ENCODE measurements at places on chromosomes 13 and 19.

- no peak for DNase-seq
Observed at GRCh38 chr19:29873801-29874575, 62.2 kb downstream of the CCNE1 start.

GRCh38 chr19:7602935-7603497 is 7.4 kb downstream of the CAMSAP3 start:
- no peak for DNase-seq

- no peak for DNase-seq
Observed at GRCh38 chr13:24004142-24004899, 107.0 kb upstream of the C1QTNF9B start.

GRCh38 chr19:46618670-46619231 is 6.1 kb downstream of the PTGIR start:
- no peak for DNase-seq

- no peak for DNase-seq
Observed at GRCh38 chr13:29752175-29752574, 98.2 kb downstream of the UBL3 start.

DNA sequence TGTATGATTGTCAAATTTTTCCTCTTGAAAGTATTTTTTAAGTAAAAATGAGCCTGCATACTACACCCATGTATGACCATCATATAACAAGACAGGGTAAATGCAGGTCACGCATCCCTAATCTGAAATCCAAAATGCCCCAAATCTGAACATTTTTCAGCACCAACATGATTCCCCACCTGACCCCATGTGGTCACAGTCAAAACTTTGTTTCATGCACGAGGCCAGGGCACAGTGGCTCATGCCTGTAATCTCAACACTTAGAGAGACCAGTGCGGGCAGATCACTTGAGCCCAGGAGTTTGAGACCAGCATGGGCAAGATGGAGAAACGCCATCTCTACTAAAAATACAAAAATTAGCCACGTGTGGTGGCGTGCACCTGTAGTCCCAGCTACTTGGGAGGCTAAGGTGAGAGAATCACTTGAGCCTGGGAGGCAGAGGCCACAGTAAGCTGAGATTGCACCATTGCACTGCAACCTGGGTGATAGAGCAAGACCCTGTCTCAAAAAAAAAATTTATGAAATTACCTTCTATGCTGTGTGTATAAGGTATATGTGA is 63.7 kb upstream of the NPAS1 start:
- DNase-seq = no peak

GRCh38 chr13:95304453-95304852 is 3.2 kb upstream of the ABCC4 start:
- peak; percentile 28 for DNase-seq

- DNase-seq = no peak
Observed at GRCh38 chr13:103196356-103196755, 130.1 kb upstream of the SLC10A2 start.

- no peak for DNase-seq
Observed at GRCh38 chr13:36090592-36090991, 40.6 kb downstream of the DCLK1 start.

DNA sequence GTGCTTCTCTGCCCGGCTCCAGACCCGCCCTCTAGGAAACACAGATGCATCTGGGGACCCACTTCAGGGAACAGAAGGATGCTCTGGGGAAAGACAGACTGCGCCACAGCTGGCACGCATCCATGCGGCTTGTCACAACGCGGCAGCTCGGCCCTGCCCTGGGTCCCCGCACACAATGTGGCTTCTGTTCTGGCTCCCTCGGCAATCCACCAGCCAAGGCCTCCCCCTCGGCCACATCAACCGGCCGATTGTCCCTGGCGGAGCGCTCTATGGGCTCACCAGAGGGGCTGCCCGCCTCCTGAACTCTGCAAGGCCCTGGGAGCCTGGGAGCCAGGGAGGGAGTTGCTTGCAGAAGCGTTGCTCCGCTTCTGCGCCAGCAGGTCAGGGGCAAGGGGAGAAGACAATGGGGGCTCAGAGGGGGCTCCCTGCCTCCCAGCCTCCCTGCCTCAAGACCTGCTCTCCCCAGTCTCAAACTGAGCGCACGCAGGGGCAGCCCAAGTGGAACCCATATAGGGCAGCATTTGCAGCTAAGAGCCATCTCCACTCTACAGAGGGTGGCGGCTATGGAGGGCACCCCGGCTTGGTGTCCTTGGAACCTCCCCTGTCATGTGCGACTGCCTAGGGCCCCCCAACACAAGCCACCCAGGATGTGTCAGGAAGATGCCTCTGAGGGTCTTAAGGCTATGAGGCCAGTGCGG is 37.9 kb downstream of the MLLT1 start:
- peak; percentile 24 for DNase-seq

- no peak for DNase-seq
Observed at GRCh38 chr19:49065905-49066512, 1.4 kb upstream of the NTF4 start.

DNA sequence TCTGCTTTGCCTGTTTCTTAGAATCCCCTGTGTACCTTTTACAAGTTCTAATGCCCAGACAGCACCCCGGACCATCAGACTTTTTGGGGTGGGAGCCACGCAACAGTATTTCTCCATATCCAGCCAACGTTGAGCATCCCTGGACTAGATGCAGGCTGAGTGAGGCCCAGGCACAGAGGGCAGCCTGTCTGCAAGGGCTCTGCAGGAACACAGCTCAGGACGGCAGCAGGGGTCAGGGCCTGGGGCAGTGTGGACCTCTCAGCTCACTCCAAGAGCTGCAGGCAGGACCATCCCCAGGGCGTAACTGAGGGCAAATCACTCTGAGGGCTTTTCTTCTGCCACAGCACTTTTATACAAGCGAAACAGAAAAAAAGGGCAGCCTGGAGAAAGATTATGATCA is 95.8 kb downstream of the DNAJC15 start:
- no peak for DNase-seq

GRCh38 chr19:1084024-1084868 is 10.9 kb downstream of the POLR2E start:
- DNase-seq = no peak

DNA sequence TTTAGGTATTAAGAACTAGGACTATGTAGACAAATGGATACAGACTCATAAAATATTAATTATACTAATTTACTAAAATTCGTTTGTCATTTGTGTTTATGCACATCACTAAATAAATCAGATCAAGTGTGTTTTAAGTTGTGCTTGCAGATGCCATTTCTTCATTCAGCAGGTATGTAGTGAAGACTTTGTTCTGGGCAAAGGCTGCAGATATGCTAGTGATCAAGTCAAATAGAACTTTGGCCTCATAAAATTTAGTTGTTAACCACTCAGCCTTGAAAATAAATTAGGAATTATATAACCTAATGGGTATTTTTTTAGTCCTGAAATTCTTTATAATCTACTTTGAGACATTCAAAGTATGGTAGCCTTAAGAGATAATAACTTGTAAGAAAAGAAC is 80.4 kb upstream of the TRPC4 start:
- DNase-seq = peak; percentile 63

GRCh38 chr19:8311461-8312260 is 3.5 kb upstream of the CD320 start:
- DNase-seq = no peak

DNA sequence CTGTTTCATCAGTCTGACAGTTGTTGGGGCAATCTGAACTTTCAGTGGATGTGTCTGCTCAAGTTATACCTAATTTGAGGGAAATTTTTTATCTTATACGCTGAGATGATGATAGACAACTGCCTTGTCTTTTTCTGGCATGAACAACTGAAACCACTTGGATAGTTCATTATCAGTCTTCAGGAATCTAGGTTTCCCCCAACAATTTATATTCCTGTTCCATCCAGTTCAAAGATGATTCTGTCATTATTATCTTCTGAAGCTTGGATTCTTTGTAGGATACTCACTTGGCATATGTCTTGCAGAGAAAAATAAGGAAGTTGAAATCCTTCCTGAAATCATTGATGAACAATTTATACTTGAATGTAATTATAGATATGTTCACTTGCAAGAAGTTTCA is 193.7 kb downstream of the LMO7 start:
- no peak for DNase-seq

GRCh38 chr13:36068566-36068965 is 62.6 kb downstream of the DCLK1 start:
- DNase-seq = no peak

GRCh38 chr13:57666131-57666953 is 34.8 kb downstream of the PCDH17 start:
- DNase-seq = no peak

GRCh38 chr13:51770681-51771417 is 33.1 kb downstream of the DHRS12 start:
- no peak for DNase-seq

DNA sequence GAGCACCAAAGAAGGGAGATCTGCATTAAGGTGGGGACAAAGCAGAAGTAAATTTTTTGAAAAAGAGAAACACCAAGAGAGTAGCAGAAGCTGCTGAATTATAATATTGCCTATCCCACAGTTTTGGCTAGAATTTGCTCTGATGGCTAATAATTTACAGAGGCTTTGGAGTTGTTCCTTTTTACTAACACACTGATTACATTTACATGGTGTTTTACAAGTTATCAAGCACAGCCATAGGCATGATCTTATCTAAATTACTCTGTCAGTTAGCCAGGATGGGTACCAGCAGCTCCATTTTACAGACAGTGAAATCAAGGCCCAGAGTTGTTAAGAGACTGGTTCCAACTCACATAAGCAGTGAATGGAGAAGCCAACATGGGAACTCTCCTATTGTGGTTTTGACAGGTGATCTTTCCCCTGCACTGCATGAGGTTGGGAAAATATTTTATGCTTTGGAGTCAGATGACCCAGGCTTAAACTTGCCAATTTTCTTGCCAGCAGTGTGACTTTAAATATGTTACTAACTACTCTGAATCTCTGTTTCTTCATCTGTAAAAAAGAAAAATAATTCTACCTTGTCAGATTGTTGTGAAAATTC is 33.5 kb upstream of the ESD start:
- no peak for DNase-seq

DNA sequence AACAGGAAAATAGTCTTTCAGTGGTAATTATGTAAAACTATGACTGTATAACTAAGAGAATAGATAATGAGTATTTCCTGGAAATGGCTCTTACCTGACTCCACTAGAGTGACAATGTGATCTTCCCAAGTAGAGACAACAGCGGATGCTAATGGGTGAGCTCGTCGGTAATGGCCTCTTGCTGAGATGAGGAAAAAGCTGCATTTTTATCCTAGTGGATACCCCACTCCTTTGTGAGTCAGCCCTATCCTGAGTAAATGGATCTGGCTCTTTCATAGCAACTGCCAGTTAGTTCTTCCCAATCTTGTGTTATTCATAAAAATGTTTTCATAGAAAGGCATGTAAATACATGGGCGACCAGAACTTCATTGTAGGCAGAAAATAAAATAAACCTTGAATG is 299.5 kb downstream of the NALCN start:
- DNase-seq = no peak

DNA sequence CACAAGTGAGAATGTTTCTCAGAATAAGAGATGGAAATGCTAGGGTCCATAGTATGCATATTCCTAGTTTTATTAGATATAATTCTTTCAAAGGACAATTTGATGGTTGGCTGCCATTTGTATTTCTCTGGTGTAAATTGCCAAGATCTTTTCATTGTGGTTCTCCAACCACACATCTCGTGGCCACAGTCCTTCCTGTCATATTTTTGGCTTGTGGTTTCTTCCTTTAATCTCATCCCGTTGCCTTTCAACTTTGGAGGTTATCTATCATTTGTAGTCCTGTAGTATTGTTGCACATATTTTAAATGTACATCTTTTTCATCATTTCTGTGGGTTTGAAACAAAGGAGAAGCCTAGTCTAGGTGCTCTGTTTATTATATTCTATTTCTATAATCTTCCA is 61.2 kb downstream of the WASF3 start:
- DNase-seq = no peak

- DNase-seq = no peak
Observed at GRCh38 chr19:31356587-31357314, 7.5 kb upstream of the TSHZ3 start.

DNA sequence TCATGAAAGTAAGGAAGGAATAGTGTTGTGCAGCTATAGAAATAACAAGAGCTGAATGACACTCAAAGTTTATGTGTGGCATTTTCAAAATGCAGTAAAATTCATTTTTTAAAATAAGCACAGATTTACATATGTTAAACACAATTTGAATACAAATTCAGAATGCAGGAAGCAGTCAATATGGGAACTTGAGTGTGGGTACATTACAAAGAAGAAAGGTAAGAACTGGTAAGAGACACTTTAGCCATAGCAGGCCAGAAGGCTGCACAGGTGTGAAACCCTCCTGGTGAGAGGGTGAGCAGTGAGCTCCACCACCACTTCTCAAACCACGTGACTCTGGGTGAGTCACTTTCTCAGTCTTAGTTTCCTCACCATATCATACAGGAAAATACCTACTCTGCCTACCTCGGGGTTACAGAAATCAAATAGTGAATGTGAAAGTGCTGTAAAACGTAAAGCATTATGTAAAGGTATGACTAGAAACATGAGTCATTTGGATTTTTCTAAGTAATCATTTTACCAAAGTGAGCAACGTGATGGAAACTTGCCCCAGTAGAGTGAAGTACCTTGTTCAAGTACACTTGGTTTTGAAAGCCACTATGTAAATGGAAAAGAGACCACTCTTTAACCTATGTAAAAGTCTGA is 40.5 kb downstream of the USP12 start:
- DNase-seq = no peak

DNA sequence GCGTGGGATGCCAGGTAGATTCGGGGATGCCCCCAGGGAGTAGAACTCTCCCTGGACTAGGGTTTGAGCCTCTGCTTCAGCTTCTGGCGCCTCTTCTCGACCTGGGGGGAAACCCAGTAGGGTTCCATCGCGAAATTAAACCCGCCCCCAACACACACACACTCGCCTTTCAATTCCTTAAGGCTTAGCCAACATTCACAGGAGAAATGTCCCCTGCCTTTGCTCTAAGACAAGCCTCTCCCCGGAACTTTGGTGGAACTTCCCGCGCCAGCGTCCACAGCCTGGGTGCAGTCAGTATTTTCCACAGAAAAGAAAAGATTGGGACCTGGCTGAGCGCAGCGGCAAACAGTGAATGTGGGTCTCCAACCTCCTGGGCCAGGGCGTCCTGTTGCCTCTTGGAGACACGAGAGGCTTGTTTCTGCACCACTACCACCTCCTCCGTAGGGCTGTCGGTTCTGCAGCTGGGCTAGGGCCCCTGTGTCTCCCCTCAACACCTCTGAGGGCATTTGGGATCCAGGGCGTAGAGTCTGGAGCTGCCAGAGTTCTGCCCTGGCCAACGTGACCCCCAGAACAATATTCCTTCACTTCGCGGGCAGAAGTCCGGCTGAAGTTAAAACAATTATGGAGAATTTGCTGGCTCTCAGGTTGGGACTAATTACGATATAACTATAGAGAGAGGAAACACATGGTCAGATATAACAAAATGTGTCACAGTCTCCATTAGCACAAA is 3.2 kb downstream of the PDX1 start:
- DNase-seq = no peak

DNA sequence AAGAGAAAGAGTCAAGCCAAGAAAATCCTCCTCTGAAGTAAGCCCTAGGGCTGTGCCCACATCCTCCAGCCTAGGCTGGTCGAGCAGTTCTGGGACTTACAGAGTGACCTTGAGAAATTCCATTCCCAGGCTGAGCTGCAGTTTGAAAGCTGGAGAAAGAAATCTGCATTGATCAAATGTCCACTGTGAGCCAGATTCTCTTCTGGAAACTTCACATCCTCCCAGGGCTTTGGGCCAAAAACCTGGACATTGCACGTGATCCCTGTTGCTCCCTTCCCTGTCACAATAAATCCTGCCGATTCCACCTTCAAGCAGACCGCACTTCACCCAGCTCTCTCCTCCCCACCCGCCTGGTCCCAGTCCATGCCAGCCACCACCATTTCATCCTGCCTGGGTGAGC is 15.7 kb downstream of the TMEM143 start:
- DNase-seq = no peak

- DNase-seq = no peak
Observed at GRCh38 chr13:27133889-27134288, 37.7 kb downstream of the USP12 start.
